Endothelial cell (in vitro differentiated cells): ENCODE measurements at places on chromosomes 7 and 10.

GRCh38 chr10:14259696-14260566 lies 70.8 kb downstream of the FRMD4A start:
- DNase-seq = no peak

- no peak for DNase-seq
Observed at GRCh38 chr10:30387646-30388243, 38.7 kb upstream of the MTPAP start.

DNA sequence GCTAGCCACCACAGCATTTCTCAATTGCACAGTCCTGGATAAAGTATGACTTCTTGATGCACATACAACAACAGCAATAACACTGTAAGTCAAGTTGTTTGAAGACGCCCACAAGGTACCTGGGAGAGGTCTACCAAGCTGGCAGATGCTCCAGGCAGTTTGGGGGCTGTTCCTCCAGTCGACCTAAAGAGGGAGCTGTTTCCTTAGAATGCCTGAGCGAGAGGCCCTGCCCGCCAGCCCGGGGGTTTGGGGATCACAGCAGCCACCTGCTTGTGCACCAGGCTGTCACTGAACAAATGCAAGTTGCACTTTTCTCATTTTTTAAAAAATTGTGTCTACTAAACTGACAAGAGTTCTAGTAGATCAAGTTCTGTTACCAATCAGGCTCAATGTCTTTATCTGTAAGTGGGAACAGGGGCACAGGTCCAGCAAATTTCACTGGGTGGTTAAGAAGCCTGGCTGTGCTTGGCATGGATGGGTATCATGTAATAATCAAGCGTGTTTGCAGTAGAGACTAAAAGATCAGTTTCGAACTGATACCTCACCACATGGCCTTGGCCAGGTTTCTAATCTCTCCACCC lies 193.8 kb upstream of the ADO start:
- peak; percentile 76 for DNase-seq

DNA sequence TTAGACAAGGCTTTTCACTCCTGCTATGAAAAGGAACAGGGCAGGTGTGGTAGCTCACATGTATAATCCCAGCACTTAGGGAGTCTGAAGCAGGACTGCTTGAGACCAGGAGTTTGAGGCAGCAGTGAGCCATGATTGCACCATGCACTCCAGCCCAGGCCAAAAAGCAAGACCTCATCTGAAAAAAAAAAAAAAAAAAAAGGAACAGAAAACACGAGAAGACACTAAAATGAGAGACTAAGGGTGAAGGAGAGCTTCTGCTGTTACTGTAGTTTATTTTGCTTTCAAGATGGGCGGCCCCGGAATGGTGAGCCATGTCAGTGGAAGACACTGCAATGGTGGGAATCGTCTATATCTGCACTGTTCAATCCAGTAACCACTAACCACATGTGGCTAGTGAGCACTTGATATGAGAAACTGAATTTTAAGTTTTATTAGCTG lies 9.9 kb downstream of the PIP4K2A start:
- DNase-seq = no peak

GRCh38 chr7:28748933-28749584 lies 209.1 kb downstream of the TRIL start:
- no peak for DNase-seq

GRCh38 chr7:37040330-37040729 lies 316.0 kb upstream of the AOAH start:
- DNase-seq = no peak

DNA sequence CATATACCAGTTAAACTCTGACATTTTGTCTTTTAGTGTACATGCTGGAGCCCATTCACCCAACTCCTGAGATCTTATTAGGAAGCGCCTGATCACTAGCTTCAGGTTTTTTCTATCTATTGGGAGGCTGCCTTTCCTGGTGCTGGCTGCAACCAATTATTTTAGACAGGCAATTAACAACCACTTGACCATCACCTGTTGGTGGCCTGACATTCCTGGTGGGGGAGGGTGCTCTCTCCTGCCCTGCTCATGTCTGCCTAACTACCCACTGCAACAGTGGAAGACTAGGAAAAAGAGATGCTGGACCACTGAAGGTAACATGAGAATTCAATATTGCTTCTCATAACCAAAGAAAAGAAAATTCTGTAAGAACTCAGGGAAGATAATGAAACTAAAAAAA lies 190.3 kb upstream of the GRM3 start:
- no peak for DNase-seq
